ENCODE measurements at places on chromosomes 5 and 9.

DNA sequence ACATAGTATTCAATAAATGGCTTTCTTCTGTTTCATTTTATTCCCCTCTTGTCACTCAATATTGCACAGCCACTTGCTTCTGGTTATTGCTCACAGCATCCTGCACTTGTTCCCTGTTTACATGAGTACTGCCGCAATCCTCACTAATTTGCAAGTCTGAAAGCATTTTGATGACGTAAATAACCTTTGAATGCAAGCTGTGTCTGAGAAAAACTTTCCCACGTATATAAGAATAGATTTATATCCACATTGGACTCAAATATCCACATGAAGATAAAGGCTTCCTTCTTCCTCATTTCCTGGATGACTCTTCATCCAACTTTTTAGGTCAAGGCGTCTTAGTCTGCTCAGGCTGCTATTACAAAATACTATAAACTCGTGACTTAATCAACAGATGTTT is 88.2 kb upstream of the DAP start:
- DNase-seq = no peak

GRCh38 chr5:31033295-31033694 is 160.2 kb upstream of the CDH6 start:
- DNase-seq = no peak

GRCh38 chr5:163727028-163727427 is 221.6 kb downstream of the MAT2B start:
- DNase-seq = no peak

DNA sequence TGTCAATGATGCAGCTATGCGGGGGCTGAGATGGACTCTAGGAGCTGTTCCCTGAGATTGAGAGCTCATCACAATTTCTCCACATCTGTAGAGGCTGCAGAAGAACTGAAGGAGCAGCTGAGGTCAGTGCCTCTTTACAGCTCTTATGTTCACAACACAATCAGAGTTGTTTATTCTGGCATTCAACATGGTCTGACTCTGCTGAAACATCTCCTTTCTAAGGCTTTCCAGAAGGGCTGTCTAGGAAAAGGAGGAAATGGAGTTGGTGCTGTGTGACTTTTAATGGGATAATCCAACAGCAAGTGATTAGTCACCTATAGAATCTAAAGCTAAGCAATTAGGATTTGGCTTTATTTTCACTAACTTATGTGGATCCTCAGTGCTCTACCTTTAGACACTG is 6.0 kb downstream of the POU5F2 start:
- DNase-seq = no peak

DNA sequence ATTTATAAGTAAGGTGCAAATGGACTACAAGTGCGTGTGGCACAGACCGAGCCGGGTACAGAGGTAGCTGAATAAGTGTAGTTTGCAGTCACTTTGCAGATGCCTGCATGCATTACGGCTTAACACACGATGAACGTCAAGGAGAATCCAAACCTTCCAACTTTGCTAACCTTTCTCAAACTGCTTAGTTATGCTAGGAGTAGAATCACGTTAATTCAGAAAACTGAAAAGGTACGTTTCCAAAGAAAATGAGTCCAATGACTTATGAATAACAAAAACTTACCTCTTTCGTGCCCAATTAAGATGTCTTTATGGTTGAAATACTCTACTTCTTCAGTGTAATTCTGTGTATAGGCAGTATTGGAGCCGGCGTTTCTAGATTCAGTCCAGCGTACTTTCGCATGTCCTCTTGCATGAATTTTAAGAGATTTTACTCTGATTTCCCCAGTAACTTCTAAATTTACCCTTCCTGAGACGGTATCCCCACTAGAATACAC is 539 bp downstream of the ARRDC3 start:
- DNase-seq = no peak

DNA sequence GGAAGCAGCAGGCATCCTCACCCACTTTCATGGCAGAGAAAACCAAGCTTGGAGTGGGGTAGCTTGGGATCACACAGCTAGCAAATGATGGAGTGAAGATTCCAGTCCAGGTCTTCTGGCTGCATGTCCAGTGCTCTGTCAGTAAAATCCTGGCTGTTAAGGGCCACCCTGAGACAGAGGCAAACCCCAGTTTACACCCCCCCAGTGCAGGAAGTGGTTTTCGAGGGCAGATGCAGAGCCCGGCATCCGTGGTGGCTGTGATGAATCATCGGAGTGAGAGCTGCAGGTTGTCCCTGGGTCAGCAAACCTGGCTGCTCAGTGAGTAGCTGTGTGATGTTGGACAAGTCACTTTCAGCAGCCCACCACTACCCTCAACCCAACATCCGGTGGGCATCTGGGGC is 115.4 kb downstream of the RGS3 start:
- DNase-seq = peak; percentile 51

DNA sequence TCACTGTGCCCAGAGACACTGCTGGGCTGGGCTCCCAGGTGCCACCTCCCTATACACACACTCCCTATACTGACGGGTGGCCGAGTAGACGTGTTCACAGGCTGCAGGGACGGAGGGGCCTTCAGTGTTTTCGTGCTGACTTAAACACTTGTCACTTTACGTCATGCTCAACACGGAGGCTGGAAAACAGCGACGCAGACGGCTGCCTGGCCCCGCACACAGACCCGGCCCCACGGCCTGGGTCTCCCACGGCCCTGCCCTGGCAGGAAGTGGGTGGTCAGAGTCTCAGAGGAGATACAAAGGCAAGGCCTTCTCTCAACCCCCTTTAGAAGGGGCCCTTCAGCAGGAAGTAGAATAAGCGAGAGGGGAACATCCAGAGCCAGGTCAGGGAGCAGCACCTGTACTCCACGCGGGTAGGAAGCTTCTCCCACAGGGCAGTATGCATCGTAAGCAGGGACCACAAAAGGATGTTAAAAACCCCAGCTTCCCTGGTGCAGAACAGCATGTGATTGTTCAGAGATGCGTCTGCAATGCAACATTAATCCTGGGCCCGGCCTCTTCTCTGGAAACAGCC is 11.9 kb upstream of the TBC1D9B start:
- no peak for DNase-seq

DNA sequence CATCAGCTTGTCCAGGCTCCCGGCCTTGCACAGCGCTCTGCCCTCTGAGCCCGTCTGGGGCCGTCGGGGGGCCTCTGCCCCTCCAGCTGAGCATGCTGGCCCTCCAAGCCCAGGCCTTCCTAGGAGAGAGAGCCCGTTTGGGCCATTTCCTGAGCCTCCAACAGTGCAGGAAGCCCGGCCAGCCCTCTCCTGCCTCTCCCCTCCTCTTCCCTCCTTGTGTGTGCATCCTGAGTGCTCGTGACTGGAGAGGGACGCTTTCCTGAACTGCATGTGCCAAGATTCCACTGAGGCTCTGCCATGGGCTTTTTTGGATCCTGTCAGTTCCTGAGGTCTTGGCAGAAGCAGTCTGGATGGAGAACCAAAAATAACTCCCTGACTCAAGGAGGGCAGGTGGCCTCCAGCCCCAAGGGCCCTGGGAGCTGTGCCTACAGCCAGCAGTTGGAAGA is 15.6 kb downstream of the OLFM1 start:
- DNase-seq = no peak
